ENCODE measurements at places on chromosomes 12 and 14.

- DNase-seq = peak; percentile 46
Observed at GRCh38 chr12:122064025-122064777, 14.4 kb upstream of the MLXIP start.

GRCh38 chr12:56568146-56568545 is 46.5 kb downstream of the RBMS2 start:
- DNase-seq = no peak

DNA sequence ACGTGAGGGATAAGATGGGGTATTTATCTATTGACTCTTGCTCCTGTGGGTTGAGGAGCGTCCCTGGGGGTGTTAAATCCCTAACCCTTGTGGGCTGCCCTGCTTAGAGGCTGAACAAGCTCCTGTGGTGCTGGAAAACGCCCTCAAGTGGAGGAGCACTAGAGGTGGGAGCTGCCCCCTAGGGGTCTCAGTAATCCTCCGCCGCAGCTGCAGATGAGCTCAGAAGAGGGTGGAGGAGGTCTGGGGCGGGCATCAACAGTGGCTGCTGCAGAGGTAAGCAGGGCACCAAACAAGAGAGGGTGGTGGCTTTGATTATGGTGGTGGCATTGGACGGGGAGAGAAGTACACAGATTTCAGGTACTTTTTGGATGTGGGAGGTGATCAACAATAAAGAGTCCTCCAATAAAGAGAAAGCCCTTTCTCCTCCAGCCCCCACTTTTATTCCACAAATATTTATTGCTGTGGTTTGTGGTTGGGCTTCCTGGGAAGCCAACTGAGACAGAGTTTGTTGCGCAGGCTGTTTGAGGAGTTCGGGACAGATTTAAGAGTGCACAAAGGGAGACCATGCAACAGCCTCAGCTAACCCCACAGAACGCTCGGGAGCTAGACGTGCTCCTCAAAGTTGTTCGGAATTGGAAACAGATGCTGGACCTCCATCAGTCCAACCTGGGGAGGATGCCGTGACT is 179.9 kb downstream of the ADCK1 start:
- no peak for DNase-seq

DNA sequence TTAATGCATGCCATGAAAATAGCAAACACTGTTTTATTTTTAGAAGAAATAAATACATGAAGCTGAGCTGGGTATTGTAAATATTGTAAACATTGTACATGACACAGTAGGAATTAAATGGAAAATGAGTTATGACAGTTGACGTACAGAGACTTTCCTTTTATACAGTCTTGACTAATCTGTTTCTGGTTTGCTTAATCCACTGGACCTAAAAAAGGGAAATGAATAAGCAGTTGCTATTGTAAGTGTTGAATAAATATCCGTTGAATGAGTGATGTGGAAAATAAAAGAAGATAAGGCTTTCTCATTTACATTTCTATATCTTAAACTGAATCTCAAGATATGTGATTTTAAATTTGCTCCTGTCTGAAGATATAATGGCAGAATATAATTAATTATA is 15.0 kb downstream of the PMCH start:
- DNase-seq = no peak

- DNase-seq = no peak
Observed at GRCh38 chr12:119864591-119864990, 12.5 kb downstream of the CIT start.

- DNase-seq = no peak
Observed at GRCh38 chr12:93521225-93522080, 51.0 kb upstream of the SOCS2 start.

DNA sequence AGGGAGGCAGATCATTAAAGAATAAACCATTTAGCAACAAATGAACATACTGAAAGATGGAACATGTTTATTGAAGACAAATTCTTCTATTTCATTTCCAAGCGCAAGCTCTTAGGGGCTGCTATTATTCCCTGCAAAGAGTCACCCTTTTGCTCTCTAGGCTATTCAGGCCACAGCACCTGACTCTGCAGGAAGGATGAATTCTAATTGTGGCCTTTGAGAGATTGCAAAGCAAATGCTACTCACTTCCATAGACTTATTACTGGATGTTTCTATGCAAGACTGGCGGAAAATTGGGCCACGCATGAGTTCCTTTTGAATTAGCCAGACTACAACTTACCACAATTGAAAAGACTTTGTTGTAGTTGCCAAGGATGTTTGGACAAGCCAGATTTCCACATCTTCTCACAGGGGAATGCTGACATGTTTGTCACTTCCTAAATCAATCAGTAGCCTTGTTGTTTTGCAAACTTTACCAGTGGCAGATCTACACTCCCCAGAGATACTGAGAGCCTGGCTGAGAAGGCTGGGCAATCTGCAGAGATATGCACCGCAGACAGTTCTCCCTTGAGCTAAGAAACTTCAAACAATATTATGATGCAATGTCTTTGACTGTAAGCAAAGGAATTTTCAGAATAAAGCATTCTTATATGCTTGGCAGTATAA is 334.3 kb upstream of the SYT1 start:
- no peak for DNase-seq

- DNase-seq = no peak
Observed at GRCh38 chr12:119412811-119413794, 78.6 kb downstream of the CCDC60 start.

- no peak for DNase-seq
Observed at GRCh38 chr12:25833657-25834056, 124.8 kb upstream of the RASSF8 start.

DNA sequence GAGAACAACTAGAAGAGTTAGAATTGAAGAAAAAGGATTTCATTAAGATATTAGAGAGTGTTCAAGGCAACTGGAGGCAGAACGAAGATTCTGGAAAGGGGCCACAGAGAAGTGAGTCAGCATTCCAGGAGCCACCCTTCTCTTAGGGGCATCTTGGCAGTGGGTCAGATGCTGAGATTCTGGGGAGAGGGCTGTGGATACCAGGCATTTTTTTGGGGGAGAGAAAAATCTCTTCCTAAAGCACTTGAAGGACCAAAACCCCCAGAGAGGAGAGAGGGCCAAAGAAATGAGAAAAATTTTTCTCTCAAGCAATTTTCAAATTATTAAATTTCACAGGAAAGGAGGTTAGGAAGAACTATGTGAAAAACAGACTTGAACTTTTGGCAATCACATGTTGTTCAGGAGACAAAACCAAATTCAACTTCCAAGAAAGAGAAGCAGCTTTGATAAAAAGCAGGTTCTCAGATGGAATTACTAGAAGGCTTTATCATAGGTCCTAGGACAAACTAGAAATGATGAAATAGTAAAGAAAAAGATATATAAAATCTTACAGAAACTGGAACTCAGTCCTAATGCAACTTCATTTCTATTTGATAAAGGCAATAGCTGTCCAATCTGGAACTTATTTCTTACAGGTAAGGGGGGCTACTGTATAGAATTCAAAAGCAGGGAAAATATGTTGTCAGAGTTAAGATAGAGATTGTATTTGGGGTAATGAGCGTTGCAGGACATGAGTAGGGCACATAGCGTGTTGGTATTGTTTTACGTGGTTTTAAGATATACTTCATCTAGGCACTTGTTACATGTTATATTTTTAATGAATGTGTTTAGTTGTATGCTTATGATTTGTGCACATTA is 1.1 kb upstream of the CLEC2D start:
- DNase-seq = no peak

- no peak for DNase-seq
Observed at GRCh38 chr12:89882050-89882449, 173.4 kb upstream of the ATP2B1 start.

DNA sequence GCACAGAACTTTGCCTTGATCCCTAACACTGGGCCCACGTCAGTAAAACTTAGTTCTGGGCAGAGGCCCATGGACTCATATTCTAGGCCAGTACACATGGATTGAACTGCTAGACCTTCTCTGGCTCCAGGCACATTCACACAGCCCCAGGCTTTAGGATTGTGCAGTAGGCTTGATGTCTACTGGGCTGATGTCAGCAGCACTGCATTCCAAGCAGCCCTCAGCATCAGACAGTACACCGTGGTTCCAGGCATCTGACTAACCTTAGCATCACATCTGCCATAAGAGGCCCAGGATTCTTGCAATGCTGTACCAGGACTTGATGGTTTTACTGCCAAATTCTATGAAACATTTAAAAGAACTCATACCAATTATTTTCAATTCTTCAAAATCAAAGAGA is 301.9 kb downstream of the CCER1 start:
- DNase-seq = no peak

DNA sequence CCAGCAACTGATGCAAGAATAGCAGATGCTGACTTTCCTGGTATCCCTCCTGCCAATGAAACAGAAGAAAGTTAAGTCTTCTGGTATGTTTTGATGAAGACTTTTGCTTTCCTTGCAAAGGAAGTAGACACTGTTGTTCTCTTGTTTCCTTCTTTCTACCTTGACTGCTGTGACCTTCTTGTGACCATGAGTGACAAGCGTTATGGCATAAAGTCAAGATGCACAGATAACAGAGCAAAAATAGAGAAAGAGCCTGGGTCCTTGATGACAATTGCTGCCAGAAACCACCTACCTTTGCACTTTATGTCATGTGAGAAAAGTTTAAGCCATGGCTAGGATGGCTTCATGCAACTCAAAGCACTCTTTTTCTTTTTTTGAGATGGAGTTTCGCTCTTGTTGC is 49.2 kb upstream of the LTA4H start:
- no peak for DNase-seq

DNA sequence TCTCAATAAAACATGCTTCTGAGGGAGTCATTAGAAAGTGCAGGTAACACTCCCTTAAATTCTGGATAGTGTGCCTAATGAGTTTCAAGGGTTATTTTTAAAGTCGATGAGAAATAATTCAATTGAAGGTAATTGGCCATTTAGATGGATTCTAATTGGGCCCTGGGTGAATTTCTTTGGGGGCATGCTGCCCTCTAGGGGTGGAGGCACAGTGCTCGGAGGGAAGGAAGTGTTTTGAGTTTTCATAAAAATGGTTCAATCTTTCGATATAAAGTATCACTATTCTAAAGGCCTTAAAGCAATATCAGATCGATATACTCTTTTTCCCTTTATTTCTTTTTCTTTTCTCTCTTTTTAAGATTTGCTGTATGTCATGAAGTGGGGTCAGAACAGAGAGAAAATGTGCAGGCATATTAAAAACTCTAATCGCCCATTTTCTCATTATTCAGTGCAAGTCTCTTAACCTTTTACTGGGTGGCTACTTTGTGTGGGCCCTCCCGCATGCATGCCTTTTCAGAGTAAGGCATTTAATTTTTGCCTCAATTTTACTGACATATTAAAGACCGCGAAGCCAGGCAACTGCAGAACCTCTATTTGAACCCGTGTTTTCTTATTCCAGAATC is 25.5 kb downstream of the NKX2-8 start:
- DNase-seq = no peak

- peak; percentile 10 for DNase-seq
Observed at GRCh38 chr14:89588016-89588415, 171.0 kb upstream of the FOXN3 start.

DNA sequence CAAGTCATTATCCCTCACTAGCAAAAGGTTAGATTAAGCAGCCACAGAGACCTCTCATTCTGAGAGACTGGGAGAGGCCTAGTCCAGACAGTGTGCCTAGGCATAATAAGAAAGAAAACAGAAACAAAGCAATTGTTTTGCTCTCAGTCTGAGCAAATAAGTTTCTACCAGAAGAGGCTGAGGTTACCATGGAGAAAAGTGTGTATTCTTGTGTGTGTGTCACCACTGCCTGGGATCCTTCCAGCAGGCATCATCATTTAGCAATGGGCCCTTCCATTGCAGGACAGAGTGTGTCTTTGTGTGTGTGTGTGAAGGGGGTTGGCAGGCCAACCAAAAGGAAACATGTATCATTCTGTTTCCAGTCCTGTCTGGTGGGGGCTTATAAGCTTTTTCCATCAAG is 3.7 kb downstream of the EFS start:
- no peak for DNase-seq

GRCh38 chr14:76793324-76793723 is 19.4 kb downstream of the ANGEL1 start:
- no peak for DNase-seq

DNA sequence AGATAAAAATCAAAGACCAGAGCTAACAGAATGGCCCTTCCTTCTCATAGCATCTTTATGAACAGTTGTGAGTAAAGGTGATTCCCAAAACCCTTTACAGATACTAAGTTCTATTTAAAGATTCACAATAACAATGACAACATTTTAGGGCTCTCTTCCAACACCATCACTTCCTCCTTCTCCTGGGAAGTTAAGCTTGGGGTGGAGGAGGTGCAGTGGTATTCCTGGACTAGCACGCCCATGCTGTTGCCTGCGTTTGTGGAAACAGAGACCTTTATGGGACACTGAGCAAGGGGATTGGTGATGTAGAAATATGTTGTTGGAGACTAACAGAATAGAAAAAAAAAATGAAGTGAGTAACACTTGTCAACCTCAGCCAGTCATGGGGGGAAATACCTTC is 22.5 kb downstream of the SYNE2 start:
- DNase-seq = no peak
